ENCODE measurements at places on chromosomes 5 and 9. TPM values are rescaled to one million over a fixed set of nuclear protein-coding genes. Genes with fewer than 3 reads are reported as not detected.

GRCh38 chr9:86732514-86733171 is 214.7 kb downstream of the GAS1 start:
- H3K4me3 ChIP-seq: no peak overlapping the region
- H3K4me1 ChIP-seq: peaks cover 6% of the 10 kb centered on the region
- no peak overlapping the region for H3K27ac ChIP-seq

DNA sequence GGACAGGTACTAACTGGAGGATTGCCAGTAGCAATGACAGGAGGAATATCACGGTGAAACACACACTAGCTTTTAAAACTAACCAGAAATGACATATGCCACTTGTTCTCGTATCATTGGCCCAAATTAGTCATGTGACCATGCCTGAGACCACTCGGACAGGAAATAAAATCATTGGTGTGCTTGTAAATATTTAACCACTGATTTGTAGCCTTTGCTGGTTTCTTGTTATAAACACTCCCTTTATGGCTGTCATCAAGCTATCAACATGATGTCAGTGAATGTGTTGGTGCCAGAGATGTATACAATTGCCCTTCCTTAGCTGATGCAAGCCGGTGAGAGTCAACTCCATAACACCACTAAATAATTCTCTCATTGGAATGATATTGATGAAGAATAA is 123.7 kb upstream of the ANKH start:
- H3K27me3 ChIP-seq: no peaks in the 10 kb centered on the region
- H3K4me3 ChIP-seq: no peak overlapping the region
- no peak for DNase-seq
- H3K27ac ChIP-seq: no peak overlapping the region
- H3K4me1 ChIP-seq: no peaks in the 10 kb centered on the region
- no peaks in the 10 kb centered on the region for H3K36me3 ChIP-seq

- no peaks in the 10 kb centered on the region for H3K4me1 ChIP-seq
- no peak overlapping the region for H3K4me3 ChIP-seq
- H3K27me3 ChIP-seq: no peaks in the 10 kb centered on the region
- no peak overlapping the region for H3K27ac ChIP-seq
- no peaks in the 10 kb centered on the region for H3K36me3 ChIP-seq
Observed at GRCh38 chr5:107321906-107322305, 348.8 kb downstream of the EFNA5 start.

DNA sequence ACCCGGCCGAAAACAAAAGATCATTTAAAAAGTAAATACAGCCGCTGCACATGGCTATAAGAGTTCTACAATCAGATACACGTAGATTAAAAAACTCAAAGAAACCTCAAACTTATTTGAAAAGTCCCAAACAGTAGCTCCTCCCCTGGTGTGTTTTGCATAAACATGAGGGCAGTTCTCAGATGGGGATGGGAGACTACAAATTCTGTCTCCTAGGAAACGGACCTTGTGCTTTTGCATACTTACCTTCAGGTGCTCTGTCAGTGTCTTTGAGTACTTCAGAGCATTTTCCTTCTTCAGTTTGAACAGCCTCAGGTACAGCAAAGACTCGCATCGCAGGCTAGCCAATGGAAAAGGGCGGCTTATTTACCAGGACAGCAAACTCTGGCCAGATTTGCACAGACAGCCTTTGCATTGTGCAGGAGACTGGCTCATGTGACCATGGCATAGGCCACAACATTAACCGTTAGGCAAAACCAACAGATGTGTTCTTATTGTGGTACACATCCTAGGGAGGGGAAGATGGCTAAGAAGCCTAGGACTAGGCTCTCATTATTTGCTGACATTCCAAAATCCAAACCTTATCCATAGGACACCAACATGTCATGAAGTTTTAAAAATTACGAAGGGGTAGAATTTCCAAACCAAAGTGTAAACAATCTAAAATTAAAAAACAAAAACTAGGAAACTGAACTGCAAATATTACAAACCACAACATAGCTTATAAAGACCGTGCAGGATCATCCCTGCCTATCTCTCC is 12.8 kb downstream of the LEAP2 start:
- no peaks in the 10 kb centered on the region for H3K36me3 ChIP-seq
- no peak for DNase-seq
- no peak overlapping the region for H3K4me3 ChIP-seq
- no peaks in the 10 kb centered on the region for H3K27me3 ChIP-seq

- no peak overlapping the region for H3K27ac ChIP-seq
- H3K36me3 ChIP-seq: no peaks in the 10 kb centered on the region
- no peaks in the 10 kb centered on the region for H3K27me3 ChIP-seq
- no peaks in the 10 kb centered on the region for H3K4me1 ChIP-seq
Observed at GRCh38 chr9:99678566-99678965, 143.1 kb upstream of the NR4A3 start.

DNA sequence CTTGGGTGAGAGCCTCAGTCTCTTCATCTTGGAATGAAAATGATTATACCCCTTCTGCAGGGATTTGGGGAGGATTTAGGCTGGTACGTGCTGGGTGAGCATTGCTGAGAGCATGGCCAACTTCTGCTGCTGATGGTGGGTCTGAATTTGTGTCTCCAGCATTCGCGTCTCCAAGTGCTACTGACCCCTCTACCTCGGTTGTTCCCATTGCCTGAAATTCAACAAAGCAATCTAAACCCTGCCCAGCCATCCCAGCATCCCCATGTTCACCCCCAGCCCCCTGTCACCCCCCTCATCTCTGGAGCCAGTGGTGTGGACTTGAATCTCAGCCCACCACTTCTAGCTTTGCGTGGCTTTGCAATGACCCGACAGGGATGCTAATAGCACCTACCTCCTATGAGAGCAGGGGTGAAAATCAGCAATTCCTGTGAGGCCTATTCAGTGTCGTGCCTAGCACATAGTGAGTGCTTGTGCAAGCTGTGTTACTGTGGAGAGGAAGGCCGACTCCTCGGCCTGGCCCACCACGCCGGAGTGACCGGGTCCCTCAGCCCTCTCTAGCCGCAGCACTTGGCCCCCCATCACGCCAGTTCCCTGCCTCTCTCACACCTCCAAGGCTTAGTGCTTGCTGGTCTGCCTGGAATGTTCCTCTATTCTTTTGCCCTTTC is 43.4 kb upstream of the SH3PXD2B start:
- H3K27ac ChIP-seq: no peak overlapping the region
- H3K4me1 ChIP-seq: no peaks in the 10 kb centered on the region

Gene CCDC183
- 37.8 TPM for polyA plus RNA-seq
